ENCODE measurements at places on chromosomes 1 and 21. TPM values are rescaled to one million over a fixed set of nuclear protein-coding genes. Genes with fewer than 3 reads are reported as not detected.

- no peaks in the 10 kb centered on the region for H3K27me3 ChIP-seq
- no peak overlapping the region for H3K4me3 ChIP-seq
- H3K27ac ChIP-seq = no peak overlapping the region
- no peaks in the 10 kb centered on the region for H3K36me3 ChIP-seq
Observed at GRCh38 chr1:99228153-99228552, 36.1 kb upstream of the PLPPR4 start.

- H3K4me3 ChIP-seq = no peak overlapping the region
- no peak overlapping the region for H3K27ac ChIP-seq
- H3K4me1 ChIP-seq = peaks cover 16% of the 10 kb centered on the region
- no peaks in the 10 kb centered on the region for H3K36me3 ChIP-seq
- no peaks in the 10 kb centered on the region for H3K27me3 ChIP-seq
- no peak for DNase-seq
Observed at GRCh38 chr21:45876381-45877170, 105.0 kb upstream of the COL6A1 start.

DNA sequence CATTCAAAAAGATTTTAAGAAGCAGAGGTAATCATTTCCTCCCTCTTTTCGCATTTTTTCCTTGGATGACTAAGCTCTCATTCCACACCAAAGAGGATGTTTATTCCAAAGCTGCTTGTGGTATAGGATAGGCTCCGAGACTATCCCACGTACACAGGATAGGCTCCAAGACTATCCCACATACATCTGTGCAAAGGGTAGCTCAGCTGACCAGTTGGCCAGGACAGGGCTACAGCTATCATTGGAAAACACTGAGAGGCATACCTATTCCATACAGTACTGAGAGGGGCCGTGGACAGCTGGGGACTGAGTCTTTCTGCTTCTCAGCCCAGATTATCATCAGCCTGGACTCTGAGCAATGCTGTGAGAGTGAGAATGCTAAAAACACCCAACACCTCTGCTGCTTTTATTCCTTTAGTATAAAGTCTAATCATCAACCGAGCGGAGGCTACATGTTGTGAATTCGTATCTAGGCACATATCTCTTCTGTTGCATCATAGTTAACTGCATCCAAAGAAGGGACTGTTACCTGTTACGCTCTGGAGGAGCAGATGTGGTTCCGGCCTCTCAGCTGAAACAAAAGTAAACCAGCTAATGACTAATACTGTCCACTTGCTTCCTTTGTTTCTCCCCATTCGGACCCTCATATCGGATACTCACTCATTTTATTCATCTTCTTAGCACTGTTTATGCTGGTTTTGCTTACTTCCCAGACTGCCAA is 141.0 kb downstream of the TNFSF18 start:
- DNase-seq = no peak
- H3K4me1 ChIP-seq = peaks cover 10% of the 10 kb centered on the region

GRCh38 chr1:95655321-95656020 is 421.5 kb downstream of the RWDD3 start:
- no peaks in the 10 kb centered on the region for H3K36me3 ChIP-seq
- H3K4me3 ChIP-seq = no peak overlapping the region
- no peaks in the 10 kb centered on the region for H3K4me1 ChIP-seq

- no peaks in the 10 kb centered on the region for H3K36me3 ChIP-seq
- no peak for DNase-seq
- no peaks in the 10 kb centered on the region for H3K4me1 ChIP-seq
- H3K27me3 ChIP-seq = no peaks in the 10 kb centered on the region
Observed at GRCh38 chr1:190067592-190067991, 410.1 kb downstream of the BRINP3 start.

The KRTAP7-1 gene
- not detected for total RNA-seq

The YRDC gene
- 30.6 TPM for total RNA-seq
